ENCODE measurements at places on chromosomes 5 and 9. TPM values are rescaled to one million over a fixed set of nuclear protein-coding genes. Genes with fewer than 3 reads are reported as not detected.

Gene RAI14
- 19.0 TPM for total RNA-seq

DNA sequence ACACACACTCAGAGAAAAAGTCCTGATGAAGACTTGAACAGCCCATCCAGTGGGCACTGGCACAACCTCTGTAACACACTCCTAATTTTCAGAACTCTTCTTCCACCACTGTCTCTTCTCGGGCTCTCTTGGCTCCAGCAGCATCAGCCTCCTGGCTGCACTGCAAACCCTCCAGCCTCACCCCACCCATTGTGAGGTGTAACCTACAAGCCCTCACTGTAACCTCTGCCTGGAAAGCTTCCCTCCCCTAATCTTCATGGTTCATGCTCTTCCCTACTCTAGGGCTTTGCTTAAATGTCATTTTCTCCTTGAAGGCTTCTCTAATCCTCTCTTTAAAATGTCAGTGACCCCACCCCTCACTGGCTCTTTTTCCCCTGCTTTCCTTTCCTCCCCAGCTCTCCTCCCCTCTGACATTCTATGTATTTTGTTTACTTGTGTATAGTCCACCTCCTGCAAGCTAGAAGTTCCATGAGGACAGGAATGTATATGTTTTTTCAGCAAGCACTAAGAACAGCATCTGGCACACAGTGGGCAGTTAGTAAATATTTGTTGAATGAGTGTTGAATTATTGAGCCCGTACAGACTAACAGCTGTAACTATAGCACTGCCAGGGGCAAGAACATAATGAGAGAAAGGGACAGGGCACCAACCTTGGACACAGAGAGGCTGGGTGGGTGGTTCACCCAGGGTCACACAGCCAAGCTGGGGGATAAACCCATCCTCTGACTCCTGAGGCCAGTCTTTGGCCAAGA, 76.4 kb downstream of the ESM1 start:
- DNase-seq = no peak

- DNase-seq = no peak
Observed at GRCh38 chr9:7287986-7288385, 511.6 kb downstream of the DMAC1 start.

DNA sequence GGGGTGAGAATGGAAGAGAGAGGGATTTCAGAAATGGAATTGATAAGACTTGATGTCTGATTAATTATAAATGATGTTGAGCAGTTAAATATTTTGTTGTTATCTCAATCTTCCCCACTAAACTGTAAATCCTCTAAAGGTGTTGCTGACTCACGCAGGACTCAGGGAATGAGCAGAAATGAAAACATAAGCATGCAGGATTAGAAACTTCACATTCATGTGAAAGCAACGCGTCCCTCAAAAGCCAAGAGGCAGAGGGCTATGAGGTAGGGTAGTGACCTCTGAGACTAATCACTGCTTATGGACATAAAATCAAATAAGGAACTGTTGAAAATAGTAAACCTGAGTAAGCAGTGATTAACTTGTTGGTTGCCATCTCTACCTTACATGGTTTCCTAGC, 21.1 kb downstream of the ADAMTSL1 start:
- no peak for DNase-seq

DNA sequence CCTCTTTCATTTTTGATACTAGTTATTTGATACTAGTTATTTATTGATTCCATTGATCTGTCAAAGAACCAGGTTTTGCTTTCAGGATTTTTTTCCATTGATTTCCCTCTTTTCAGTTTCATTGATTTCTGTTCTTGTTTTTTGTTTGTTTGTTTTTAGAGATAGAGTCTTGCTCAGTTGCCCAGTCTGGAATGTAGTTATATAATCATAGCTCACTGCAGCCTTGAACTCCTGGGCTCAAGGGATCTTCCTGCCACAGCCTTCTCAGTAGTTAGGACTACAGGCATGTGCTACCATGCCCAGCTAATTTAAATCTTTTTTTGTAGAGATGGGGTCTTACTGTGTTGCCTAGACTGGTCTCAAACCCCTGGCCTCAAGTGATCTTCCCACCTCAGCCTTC, 49.9 kb downstream of the FSD1L start:
- DNase-seq = no peak

Measured in myocyte (in vitro differentiated cells).